ENCODE measurements at places on chromosomes 1 and 21. TPM values are rescaled to one million over a fixed set of nuclear protein-coding genes. Genes with fewer than 3 reads are reported as not detected.

The KLHDC8A gene
- 125 TPM for total RNA-seq

The ZNF695 gene
- total RNA-seq: 7.9 TPM

The HHAT gene
- total RNA-seq: 2.3 TPM

The ABCG1 gene
- total RNA-seq: 31.9 TPM

The COL24A1 gene
- 0.15 TPM for total RNA-seq

The RXFP4 gene
- total RNA-seq: not detected

The PTGFR gene
- total RNA-seq: not detected

The GBP1 gene
- total RNA-seq: not detected

The BGLAP gene
- total RNA-seq: not detected

The RAB13 gene
- 29.9 TPM for total RNA-seq

The BRDT gene
- total RNA-seq: not detected

The OR2T35 gene
- not detected for total RNA-seq

The KIF21B gene
- total RNA-seq: 51.1 TPM
